ENCODE measurements at places on chromosomes 13 and 19. TPM values are rescaled to one million over a fixed set of nuclear protein-coding genes. Genes with fewer than 3 reads are reported as not detected.

- DNase-seq = no peak
Observed at GRCh38 chr19:27676334-27676733, 1536.6 kb downstream of the UQCRFS1 start.

GRCh38 chr19:41734156-41734555 lies 21.2 kb upstream of the CEACAM6 start:
- no peak for DNase-seq

GRCh38 chr19:51693260-51693659 lies at the start of gene SPACA6:
SPACA6 (plus strand) TSS chr19:51693330; CDS start chr19:51693527, 197 bp downstream.
- no peak for DNase-seq

GRCh38 chr19:2167896-2168618 lies 4.3 kb downstream of the DOT1L start:
- DNase-seq = peak; percentile 72

- no peak for DNase-seq
Observed at GRCh38 chr13:78299832-78300623, 303.3 kb downstream of the POU4F1 start.

GRCh38 chr19:18915639-18916038 lies 3.5 kb downstream of the COPE start:
- DNase-seq = peak; percentile 31

GRCh38 chr19:17784201-17785008 lies 10.5 kb upstream of the B3GNT3 start:
- no peak for DNase-seq

The TSSK6 gene
- total RNA-seq = 0.26 TPM

DNA sequence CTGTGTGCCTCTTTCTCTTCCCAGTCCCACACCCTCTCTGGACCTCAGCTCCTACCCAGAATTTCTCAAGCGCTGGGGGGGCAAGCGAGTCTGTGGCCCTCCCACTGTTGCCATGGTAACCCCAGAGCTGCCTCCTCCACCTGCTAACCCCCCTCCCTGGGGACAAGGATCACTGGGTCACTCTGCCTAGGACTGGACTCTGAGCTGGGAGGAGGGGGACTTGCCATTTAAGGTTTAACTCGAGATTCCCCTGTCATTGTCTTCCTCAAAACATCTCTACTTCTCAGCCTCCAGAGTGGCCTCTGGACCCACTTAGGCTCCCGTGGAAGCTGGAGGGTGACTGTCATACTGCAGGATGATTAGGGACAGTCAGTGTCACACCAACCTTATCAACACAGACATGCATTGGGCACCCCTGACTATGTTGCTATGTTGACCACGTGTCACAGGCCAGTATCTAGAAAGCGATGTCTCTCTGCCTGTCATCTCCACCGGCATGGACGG lies 2.2 kb downstream of the PALM3 start:
- DNase-seq = no peak

DNA sequence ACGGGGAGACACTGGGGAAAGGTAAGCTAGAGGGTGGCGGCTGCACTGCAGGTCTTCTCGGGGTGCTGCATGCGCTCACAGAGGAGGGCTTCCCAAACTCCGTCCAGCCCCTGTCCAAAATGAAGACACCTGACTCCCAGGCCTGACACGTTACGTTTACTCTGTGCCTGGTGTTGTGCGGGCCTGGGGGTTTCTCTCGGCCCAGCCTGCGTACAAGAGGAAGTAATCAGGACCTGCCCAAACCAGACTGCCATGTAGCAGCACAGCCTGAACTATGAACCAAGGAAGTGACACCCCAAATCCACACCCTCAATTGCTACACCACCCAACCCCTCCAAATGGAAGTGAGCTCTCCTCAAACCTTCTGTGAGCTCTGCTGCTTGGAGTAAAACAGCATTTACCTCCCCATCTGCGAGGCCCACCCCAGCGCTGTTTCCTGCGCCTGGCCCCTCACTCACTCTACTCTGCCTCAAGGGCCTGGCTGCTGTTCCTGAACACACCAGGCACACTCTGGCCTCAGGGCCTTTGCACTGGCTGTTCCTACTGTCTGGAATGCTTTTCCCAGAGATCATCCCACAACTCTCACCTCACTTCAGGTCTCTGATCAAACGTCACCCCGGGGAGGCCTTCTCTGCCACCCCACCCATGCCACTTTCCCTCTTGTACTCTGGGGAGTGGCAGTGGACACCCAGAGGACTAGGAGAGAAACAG lies 3.0 kb downstream of the HSPBP1 start:
- DNase-seq = no peak

The SLC10A2 gene
- not detected for total RNA-seq

DNA sequence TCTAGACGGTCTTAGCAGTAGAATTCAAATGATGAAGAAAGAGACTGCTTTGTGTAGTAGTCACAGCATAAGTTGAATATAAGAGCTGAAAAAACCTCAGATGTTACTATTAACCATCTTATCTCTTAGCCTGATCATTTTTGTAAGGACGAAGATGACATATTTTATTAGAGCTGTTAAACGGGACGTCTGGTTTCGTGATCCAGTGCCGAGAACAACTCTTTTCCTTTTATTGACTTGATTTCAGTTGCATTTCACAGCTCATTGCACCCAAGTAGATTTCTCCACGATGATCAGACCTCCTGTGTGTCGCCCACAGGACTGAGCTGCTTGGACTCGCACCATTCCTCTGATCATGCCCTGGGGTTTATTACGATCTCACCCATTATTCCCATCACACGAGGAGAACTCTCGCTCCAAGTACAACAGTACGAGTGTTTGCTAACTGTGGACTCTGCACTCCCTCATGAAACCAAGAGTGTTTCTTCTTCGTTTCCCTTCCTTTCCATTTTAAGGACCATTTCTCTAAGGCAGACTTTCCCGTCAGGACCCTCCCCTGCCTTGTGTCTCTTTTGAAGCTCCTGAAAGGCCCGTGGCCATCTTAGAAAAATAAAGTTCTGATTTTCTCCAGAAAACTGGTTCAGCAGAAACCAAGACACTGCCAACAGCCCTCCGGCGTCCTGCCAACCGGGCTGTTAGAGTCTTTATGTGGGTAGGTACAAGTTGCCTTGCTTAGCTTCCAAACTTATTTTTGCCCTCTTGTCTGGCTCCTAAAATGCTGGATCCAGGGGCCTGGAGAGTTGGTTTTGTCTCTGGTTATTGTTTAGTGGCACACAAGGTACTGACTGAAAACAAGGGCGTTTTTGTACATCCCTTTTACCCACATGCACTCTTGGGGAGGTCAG lies 48.2 kb upstream of the RNF113B start:
- DNase-seq = no peak

GRCh38 chr19:33390101-33390907 lies 16.8 kb downstream of the CEBPG start:
- DNase-seq = peak; percentile 72

- no peak for DNase-seq
Observed at GRCh38 chr13:111270765-111271698, 49.4 kb upstream of the TEX29 start.

GRCh38 chr13:25232937-25233515 lies 54.3 kb downstream of the MTMR6 start:
- DNase-seq = peak; percentile 38

DNA sequence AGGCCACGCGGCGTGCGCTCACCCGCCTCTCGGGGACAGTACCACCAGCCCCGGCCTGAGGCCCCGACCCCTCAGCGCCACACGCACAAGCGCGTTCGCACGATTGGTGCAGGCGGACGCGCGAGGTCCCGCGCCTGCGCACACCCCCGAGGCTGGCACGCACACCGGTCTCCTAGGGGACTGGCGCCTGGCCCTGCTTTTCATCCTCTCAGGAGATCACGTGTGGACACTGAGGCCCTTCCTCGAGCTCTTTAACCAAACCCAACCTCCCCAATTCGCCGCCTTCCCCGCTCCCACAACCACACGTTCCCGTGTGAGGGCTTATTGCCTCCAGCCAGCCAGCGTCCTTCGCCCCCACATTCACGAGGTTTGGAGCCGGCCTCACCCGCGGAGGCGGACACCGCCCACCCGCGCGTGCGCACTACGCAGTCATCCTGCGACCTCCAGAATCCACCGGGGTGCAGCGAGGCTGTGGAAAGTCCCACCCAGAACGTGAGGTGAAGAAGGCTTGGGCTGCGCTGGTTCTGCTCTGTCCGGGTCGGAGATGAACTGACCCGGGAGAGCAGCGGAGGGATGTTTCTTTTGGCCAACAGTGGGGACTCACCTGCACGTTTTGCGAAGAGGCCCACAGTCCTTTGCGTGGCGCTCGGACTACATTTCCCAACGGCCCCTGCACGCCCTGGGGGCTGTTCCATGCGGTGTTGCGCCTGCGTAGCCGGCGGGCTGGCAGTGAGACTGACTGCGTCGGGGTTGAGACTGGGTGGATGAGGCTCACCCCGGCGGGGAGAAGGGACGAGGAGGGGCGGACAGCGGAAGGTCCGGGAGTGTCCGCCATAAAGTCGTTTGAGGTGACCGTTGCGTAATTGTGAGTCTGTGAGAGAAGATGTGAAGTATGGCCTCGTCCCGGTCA lies 539 bp upstream of the ZNF667 start:
- peak; percentile 76 for DNase-seq

The ZSCAN4 gene
- total RNA-seq = not detected

DNA sequence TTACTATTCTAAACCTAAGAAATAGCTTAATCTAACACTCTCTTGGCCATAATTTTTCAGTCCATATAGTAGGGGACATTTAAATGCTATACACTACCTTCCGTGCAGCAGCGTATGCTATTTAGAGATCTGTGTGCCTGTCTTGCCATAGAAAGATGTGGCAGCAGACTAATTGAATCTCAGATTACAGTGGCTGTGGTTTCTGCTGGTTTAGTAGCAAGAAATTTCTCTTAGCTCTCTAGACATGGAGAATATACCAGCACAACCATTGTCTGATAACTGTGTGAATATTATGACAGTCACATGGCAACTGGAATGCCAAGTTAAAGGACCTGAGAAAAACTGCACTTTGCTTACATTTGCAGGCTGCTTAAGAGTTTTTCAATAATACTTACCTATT lies 672.4 kb upstream of the MIR17HG start:
- no peak for DNase-seq

The TUBB4A gene
- total RNA-seq = not detected

The PGPEP1 gene
- 19.4 TPM for total RNA-seq

All from dermis microvascular lymphatic vessel endothelial cell (primary cell).